Activated T-helper 1 cell treated with anti-CD3 and anti-CD28 coated beads, Interleukin-12 subunit alpha, Interleukin-12 subunit beta, Interleukin-2, Interleukin-4 antibody, amounts not matched to agents 30 ng/mL and 10 ng/mL and 1 ng/mL, durations not matched to agents 14 hours and 24 hours and 36 hours (primary cell): ENCODE measurements at places on chromosomes 2 and 18. TPM values are rescaled to one million over a fixed set of nuclear protein-coding genes. Genes with fewer than 3 reads are reported as not detected.

- no peaks in the 10 kb centered on the region for H3K36me3 ChIP-seq
- no peaks in the 10 kb centered on the region for H3K4me1 ChIP-seq
- no peak overlapping the region for H3K4me3 ChIP-seq
- H3K27me3 ChIP-seq: peaks cover 2% of the 10 kb centered on the region
Measured at GRCh38 chr2:182540252-182540651, 113.4 kb upstream of the PDE1A start.

GRCh38 chr18:70233974-70234373 is 28.5 kb upstream of the RTTN start:
- no peaks in the 10 kb centered on the region for H3K36me3 ChIP-seq
- no peak for DNase-seq
- no peak overlapping the region for H3K27ac ChIP-seq
- H3K27me3 ChIP-seq: peaks cover 7% of the 10 kb centered on the region
- no peak overlapping the region for H3K4me3 ChIP-seq

GRCh38 chr2:76197428-76197827 is 486.7 kb upstream of the GCFC2 start:
- H3K27ac ChIP-seq: no peak overlapping the region
- no peak overlapping the region for H3K4me3 ChIP-seq
- H3K36me3 ChIP-seq: no peaks in the 10 kb centered on the region
- DNase-seq: no peak
- H3K27me3 ChIP-seq: no peaks in the 10 kb centered on the region

Gene MYL1
- total RNA-seq: not detected in 2 replicates

- peaks cover 18% of the 10 kb centered on the region for H3K27me3 ChIP-seq
- DNase-seq: no peak
- H3K4me3 ChIP-seq: no peak overlapping the region
- H3K27ac ChIP-seq: no peak overlapping the region
- peaks cover 5% of the 10 kb centered on the region for H3K4me1 ChIP-seq
Measured at GRCh38 chr2:46647041-46647440, 167.7 kb downstream of the TMEM247 start.

Gene FAM228A
- not detected in 2 replicates for total RNA-seq

Gene ETAA1
- 9.5 and 10.7 TPM in 2 replicates for total RNA-seq

- H3K27me3 ChIP-seq: no peaks in the 10 kb centered on the region
- no peaks in the 10 kb centered on the region for H3K4me1 ChIP-seq
- H3K4me3 ChIP-seq: no peak overlapping the region
- peaks cover 42% of the 10 kb centered on the region for H3K36me3 ChIP-seq
Measured at GRCh38 chr2:11446733-11447248, 19.2 kb downstream of the E2F6 start.

- peak overlapping the region; percentile 84 for H3K4me3 ChIP-seq
- H3K27me3 ChIP-seq: no peaks in the 10 kb centered on the region
- peak overlapping the region; percentile 74 for H3K27ac ChIP-seq
- no peaks in the 10 kb centered on the region for H3K36me3 ChIP-seq
- peaks cover 86% of the 10 kb centered on the region for H3K4me1 ChIP-seq
Measured at GRCh38 chr2:181308766-181309515, 148.2 kb upstream of the ITGA4 start.

Gene PAIP2B
- total RNA-seq: 0.41 and 0.44 TPM in 2 replicates

Gene DCDC2C
- not detected in 2 replicates for total RNA-seq

Gene NOL4
- not detected in 2 replicates for total RNA-seq

DNA sequence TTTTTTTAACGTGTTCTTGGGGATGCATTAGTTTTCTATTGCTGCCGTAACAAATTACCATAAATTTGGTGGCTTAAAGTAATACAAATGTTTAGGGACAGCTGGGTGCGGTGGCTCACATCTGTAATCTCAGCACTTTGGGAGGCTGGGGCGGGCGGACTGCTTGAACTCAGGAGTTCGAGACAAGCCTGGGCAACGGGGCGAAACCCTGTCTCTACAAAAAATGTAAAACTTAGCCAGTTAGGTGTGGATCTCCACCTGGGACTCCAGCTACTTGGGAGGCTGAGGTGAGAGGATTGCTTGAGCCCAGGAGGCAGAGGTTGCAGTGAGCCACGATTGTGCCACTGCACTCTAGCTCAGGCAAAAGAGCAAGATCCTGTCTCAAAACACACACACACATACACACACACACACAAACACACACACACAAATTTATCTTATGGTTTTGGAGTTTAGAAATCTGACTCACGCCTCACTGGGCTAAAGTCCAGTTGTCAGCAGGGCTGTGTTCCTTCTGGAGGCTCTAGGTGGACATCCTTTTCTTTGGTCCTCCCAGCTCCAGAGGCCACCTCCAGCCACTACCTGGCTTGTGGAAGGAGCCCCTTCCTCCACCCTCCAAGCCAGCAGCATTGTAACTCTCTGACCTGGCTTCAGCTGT is 76.1 kb downstream of the SEPTIN10 start:
- H3K27me3 ChIP-seq: peaks cover 5% of the 10 kb centered on the region
- no peaks in the 10 kb centered on the region for H3K4me1 ChIP-seq
- no peak overlapping the region for H3K27ac ChIP-seq
- no peaks in the 10 kb centered on the region for H3K36me3 ChIP-seq

Gene GNLY
- total RNA-seq: 141 and 152 TPM in 2 replicates

Gene FAM161A
- total RNA-seq: 3.6 and 3.7 TPM in 2 replicates

- DNase-seq: no peak
- H3K4me3 ChIP-seq: peak overlapping the region; percentile 77
- H3K4me1 ChIP-seq: peaks cover 23% of the 10 kb centered on the region
- no peak overlapping the region for H3K27ac ChIP-seq
Measured at GRCh38 chr2:192196421-192197194, 1.9 kb upstream of the TMEFF2 start.

Gene ERBB4
- total RNA-seq: not detected in 2 replicates

Gene PKDCC
- not detected in 2 replicates for total RNA-seq

Gene NOTO
- not detected in 2 replicates for total RNA-seq

Gene CIB4
- not detected in 2 replicates for total RNA-seq

Gene KCNG2
- not detected in 2 replicates for total RNA-seq

DNA sequence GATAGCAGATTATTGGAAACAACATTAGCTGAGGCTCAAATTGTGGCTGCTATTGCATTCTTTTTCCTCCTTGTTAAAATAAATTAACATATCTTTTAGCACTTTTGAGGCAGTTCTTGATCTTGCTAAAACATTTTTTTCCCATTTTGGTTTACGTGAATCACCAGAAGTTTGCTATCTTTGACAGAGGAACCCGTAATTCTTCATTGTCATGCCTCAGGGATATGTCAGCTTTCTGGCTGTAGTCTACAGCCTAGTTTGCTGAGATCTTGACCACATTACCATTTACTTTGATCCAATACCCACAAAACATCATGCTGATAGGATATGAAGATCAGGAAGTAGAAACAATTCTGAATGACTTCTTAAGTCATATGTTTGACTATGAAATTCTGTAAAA is 25.1 kb upstream of the FANCL start:
- no peaks in the 10 kb centered on the region for H3K36me3 ChIP-seq
- DNase-seq: no peak
- H3K27ac ChIP-seq: no peak overlapping the region
- no peak overlapping the region for H3K4me3 ChIP-seq

DNA sequence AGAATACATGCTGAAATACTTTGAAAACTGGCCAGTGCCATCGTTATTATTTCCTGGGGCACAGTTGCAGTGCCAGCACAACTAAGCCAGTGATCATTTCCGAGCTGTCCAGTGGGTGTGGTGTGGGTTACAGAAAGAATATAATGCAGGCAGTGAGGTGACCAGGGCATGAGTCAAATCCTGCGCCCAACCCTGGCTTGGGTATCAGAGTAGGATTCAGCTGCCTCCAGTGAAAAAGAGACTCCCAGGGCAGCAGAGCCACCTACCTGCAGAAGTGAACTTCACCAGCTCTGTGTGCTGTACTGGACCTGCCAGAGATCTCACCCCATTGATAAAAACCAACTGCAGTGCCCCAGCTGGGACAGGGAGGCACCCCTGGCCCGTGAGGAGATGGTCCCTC is 18.0 kb downstream of the SLC9A2 start:
- H3K27me3 ChIP-seq: peaks cover 8% of the 10 kb centered on the region
- no peak overlapping the region for H3K4me3 ChIP-seq
- H3K4me1 ChIP-seq: peaks cover 3% of the 10 kb centered on the region
- H3K27ac ChIP-seq: no peak overlapping the region

- peaks cover 16% of the 10 kb centered on the region for H3K36me3 ChIP-seq
- H3K4me1 ChIP-seq: peaks cover 52% of the 10 kb centered on the region
- H3K27me3 ChIP-seq: peaks cover 2% of the 10 kb centered on the region
- H3K4me3 ChIP-seq: no peak overlapping the region
Measured at GRCh38 chr18:62345909-62346308, 20.8 kb downstream of the TNFRSF11A start.

DNA sequence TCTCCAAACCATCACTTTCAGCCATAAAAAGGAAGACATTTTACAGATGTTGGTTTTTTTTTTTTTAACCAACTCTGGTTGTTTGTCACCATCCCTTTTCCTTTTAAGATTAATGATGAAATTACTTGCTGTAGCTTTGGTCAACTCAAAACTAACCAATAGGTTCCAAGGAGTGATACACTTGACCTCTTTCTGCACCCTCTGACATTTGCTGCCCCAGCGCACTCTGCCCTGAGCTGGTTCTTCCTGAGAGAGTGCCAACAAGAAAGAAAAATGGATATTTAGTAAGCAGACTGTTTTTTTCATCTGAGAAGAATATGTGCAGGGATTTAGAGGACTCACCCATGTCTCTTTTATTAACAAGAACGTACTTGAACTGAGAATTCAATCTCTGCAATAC is 520.0 kb downstream of the TXNL1 start:
- H3K36me3 ChIP-seq: no peaks in the 10 kb centered on the region
- H3K4me3 ChIP-seq: no peak overlapping the region
- no peak for DNase-seq

Gene ANO7
- 2.1 and 2.4 TPM in 2 replicates for total RNA-seq

Gene DUSP2
- 494 and 500 TPM in 2 replicates for total RNA-seq

Gene MALL
- 0.31 and 0.47 TPM in 2 replicates for total RNA-seq

Gene STK11IP
- 38.0 and 38.9 TPM in 2 replicates for total RNA-seq

DNA sequence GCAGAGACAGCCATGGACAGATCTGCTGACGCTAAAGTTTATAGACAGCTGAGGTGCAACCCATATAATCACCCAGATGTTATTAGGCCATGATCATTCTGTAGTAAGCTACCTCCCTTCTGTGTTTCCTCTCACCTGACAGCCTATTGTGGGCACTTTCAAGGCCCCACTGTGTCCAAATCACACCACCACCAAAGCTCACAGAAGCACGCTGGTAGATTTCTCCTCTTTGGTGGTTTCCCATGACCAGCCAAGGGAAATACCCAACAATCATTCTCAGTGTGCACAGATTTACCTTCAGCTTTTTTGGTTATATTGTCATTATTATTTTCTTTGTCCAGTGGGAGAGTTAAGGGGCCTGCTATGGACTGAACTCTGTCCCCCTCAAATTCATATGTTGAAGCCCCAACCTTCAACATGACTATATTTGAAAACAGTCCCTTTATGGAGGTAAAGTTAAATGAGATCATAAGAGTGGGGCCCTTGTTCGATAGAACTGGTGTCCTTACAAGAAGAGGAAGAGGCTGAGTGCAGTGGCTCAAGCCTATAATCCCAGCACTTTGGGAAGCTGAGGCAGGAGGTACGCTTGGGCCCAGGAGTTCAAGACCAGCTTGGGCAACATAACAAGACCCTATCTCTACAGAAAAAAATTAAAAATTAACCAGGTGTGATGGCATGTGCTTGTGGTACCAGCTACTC is 74.0 kb upstream of the MSH6 start:
- H3K4me1 ChIP-seq: no peaks in the 10 kb centered on the region
- DNase-seq: no peak
- H3K4me3 ChIP-seq: no peak overlapping the region
- H3K27me3 ChIP-seq: peaks cover 5% of the 10 kb centered on the region
- no peaks in the 10 kb centered on the region for H3K36me3 ChIP-seq

Gene SLC11A1
- 0.05 and 0.27 TPM in 2 replicates for total RNA-seq

Gene GAD1
- 4.7 and 5.3 TPM in 2 replicates for total RNA-seq

DNA sequence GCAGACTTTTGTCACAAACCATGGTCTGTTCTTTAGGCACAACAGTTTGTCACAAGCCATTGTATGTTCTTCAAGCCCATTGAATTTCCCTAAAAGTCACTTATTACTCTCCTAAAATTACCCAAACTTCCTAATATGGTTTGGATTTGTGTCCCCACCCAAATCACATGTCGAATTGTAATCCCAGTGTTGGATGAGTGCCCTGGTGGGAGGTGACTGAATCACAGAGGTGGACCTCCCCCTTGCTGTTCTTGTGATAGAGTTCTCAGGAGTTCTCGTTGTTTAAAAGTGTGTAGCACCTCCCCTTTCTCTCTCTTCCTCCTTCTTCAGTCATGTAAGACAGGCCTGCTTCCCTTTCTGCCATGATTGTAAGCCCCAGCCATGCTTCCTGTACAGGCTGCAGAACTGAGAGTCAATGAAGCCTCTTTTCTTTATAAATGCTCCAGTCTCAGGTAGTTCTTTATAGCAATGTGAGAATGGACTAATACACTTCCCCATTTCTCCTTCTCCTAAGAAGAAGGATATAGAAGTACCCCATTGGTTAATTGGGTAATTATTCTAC is 11.2 kb upstream of the GYPC start:
- H3K27me3 ChIP-seq: peaks cover 7% of the 10 kb centered on the region
- no peak overlapping the region for H3K4me3 ChIP-seq
- DNase-seq: no peak
- no peak overlapping the region for H3K27ac ChIP-seq
- no peaks in the 10 kb centered on the region for H3K4me1 ChIP-seq
- H3K36me3 ChIP-seq: peaks cover 5% of the 10 kb centered on the region

DNA sequence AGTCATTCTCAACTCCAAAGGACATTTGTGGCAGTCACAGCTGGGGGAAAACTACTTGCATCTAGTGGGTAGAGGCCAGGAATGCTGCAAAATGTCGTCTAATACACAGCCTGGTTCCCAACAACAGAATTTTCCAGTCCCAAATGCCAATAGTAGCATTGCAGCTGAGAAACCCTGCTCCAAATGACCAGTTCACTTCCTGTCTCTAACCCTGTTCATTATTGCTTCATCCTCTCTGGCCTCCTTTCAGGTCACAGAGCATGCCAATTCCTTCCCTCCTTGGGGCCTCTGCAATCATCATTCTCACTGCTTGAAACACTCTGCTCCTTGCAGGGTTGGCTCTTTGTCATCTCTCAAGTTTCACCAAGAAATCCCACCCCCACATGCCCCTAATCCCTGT is 139.1 kb downstream of the IRS1 start:
- H3K4me1 ChIP-seq: peaks cover 23% of the 10 kb centered on the region
- H3K4me3 ChIP-seq: no peak overlapping the region
- no peaks in the 10 kb centered on the region for H3K27me3 ChIP-seq
- DNase-seq: no peak
- no peak overlapping the region for H3K27ac ChIP-seq
- H3K36me3 ChIP-seq: peaks cover 3% of the 10 kb centered on the region
